Caki2 (cell line): ENCODE measurements at places on chromosomes 5 and 9.

GRCh38 chr9:129270903-129271431 is 92.9 kb upstream of the IER5L start:
- no peak for DNase-seq

- DNase-seq, result no peak
Observed at GRCh38 chr9:136119883-136120393, 1.3 kb upstream of the TMEM250 start.

DNA sequence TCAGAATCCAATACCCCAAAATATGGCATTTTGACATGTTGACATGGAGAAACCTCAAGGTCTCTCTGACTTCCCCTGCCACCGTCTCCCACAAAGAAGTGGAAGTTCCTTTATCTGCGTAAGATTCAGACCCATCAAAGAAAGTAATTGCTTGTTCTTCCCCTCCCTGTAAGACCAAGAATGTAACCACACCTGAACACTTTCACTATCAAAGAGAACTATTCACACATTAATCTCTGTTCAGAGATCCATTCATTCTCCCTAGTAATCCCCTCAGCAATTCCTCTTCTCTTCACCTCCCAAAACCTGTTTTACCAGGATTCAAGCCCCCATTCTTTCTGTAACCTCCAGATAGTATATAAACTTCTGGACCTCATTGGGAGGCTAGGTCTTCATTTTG is 4.1 kb upstream of the SLC1A1 start:
- no peak for DNase-seq

GRCh38 chr9:86054695-86055094 is 44.7 kb downstream of the GOLM1 start:
- DNase-seq, result no peak

- no peak for DNase-seq
Observed at GRCh38 chr5:135740475-135740874, 94.0 kb upstream of the SLC25A48 start.

DNA sequence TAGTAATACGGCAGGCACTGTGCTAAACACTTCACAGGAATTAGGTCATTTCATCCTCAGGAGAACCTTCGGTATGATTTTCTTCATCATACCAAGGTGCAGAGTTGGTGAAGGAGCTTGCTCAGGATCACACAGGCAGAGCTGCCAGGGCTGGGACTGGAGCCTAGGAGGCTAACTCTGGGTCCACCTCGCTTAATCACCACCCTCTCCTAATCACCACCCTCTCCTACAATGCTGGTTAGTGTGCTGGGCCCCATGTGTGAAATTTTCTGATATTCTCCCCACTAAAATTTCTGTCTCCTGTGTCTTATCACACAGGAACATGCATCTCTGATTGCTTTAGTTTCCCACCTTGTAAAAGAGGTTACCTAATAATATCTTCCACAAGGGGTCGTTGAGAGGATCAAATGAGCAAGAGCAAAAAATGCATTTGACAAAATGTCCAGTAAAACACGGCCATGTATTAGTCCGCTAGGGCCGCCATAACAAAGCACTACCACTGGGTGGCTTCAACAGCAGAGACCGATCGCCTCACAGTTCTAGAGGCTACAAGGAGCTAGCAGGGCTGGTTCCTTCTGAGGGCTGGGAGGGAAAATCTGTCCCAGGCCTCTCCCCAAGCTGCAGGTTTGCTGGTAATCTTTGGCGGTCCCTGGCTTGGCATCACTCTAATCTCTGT is 128.2 kb upstream of the NFIB start:
- DNase-seq, result no peak

- no peak for DNase-seq
Observed at GRCh38 chr5:173885475-173886010, 2.6 kb upstream of the CPEB4 start.

DNA sequence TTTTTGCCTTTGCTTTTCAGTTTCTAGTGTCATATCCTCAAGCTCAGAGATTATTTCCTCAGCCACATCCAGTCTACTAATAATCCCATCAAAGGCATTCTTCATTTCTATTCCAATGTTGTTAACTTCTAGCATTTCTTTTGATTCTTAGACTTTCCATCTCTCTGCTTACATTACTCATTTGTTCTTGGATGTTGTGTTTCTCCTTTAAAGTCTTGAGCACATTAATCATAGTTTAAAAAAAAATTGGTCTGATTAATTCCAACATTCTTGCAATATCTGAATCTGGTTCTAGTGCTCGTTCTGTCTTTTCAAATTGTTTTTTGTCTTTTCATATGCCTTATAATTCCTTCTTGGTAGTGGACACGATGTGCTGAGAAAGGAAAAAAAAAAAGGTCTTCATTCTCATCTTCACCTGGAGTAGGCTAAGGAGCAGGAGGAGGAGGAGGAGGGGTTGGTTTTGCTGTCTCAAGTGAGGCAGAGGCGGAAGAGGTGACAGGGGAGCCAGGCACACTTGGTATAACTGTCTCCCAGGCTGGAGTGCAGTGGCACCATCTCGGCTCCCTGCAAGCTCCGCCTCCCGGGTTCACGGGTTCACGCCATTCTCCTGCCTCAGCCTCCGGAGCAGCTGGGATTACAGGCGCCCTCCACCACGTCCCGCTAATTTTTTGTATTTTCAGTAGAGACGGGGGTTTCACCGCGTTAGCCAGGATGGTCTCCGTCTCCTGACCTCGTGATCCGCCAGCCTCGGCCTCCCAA is 16.3 kb downstream of the PRXL2C start:
- DNase-seq, result no peak

GRCh38 chr5:109161914-109162683 is 247.7 kb downstream of the PJA2 start:
- no peak for DNase-seq

GRCh38 chr5:20114526-20114925 is 126.5 kb upstream of the CDH18 start:
- DNase-seq, result no peak

DNA sequence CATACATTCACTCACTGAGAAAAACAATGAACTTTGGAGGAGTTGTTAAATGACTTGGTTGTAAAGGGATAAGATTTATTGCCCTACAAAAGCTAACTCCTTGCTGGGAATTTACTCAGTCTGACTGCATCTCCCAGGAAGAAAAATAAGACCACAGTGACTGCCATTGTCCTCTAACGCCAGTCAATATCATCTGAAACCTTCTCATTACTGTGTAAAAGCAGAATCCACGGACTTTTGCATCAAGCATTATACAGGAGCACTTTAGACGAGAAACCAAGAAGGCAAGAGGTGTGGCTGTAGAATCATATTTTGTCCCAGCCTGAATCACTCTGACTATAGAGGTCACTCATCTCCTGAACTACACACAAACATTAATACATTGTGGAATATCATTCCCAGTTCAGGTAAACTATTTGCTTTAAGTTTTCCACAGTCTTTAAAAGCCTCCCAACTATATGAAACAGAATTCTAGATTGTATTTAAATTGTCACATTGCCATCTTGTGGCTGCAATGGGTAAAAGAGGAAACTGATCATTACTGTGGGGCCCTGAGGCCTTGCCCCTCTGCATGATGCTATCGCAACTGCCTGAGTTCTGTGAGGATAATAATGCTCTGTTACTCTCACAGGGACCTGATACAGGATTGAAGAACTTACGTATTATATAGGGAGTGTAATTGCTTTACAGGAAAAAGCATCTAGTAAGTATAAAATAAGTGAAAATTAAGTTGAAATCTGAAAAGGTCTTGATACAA is 142.9 kb downstream of the SLCO4C1 start:
- peak; percentile 8 for DNase-seq

GRCh38 chr9:76431601-76432000 is 27.4 kb upstream of the GCNT1 start:
- no peak for DNase-seq

DNA sequence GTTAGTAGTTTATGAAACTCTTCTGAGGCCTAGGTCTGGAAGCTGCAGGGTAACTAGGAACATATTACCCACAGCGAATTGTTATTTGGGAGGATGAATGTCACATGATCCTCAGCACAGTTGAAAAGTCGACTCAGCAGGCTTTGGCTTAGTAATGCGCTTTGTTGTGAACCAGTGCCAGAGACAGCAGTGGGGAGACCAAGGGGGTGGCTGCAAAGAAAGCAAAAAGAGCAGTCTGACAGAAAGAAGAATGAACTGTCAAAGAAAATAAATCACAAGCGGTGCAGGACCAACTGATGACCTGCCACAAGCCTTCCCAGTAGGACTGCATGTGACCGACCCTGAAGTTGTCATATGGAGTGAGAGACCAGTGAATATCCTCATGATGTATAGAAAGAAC is 170.0 kb downstream of the CCDC171 start:
- no peak for DNase-seq

DNA sequence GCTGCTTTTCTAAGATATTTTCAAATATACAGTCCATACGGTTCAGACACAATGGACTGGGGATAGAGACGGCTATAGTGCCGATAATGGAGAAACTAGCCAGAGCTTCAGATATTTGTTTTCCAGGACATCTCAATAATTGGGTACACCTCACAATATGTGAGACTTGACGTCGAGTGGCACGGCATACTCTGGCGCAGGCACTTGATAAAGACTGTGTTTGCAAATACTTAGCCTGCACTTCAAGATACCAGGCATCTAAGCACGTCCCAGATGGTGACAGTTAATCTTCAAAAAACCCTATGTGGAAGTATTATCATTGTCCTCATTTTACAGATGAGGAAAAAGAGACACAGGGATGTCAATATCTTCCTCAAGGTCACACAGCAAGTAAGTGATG is 48.5 kb downstream of the SEMA5A start:
- DNase-seq, result no peak

DNA sequence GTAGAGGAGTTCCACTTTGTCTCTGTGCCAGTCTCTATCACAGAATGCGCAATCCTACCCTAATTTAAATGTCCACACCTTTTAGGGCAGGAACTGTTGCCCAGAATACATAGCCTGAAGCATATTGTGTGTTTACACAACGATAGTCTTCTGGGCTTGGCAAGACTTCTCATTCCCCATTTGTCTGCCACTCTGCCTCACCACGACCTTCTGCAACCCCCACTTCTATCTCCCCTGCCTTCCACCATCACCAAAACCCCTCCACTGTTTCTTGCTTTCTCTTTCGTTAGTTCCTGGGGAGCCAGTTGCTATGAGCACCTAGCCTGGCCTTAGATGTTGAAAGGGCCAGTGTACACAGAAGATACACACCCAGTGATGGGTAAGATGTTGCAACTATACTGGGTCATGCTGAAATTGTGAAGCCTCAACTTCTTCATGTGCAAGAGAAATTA is 883 bp upstream of the RNF145 start:
- DNase-seq, result no peak

DNA sequence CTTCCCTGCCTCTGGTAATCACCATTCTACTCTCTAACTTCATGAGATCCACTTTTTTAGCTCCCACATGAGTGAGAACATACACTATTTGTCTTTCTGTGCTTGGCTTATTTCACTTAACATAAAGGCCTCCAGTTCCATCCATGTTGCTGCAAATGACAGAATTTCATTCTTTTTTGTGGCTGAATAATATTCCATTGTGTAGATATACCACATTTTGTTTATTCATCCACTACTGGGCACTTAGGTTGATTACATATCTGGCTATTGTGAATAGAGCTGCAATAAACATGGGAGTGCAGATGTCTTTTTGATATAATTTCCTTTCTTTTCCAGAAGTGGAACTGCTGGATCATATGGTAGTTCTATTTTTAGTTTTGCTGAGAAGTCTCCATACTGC is 28.7 kb downstream of the SHOC1 start:
- DNase-seq, result no peak

- DNase-seq, result peak; percentile 45
Observed at GRCh38 chr5:36150676-36151433, 832 bp downstream of the LMBRD2 start.

GRCh38 chr5:172861461-172861860 is 27.4 kb downstream of the ERGIC1 start:
- no peak for DNase-seq

GRCh38 chr5:56003179-56003578 is 8.4 kb upstream of the IL6ST start:
- DNase-seq, result peak; percentile 61

DNA sequence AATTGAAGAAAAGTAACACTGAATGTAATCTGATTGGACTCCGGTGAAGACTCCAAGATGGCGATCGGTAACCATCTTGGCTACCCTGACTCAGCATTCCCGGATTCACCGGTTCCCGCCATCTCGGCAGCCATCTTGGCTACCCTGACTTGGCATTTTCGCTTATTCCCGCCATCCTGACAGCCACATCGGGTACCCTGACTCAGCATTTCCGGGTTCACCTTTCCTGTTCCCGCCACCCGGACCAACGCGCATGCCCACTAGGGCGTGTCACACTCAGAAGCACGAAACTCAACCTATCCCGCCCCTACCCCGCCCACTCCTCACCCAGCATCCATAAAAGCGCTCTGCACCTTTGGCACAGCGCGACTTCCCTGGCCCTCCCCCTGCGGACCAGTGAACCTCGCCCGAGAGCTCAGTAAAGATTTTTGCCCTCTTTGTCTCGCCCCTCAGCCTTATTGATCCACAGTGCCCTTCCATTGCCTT is 17.2 kb downstream of the SPTLC1 start:
- DNase-seq, result peak; percentile 98

DNA sequence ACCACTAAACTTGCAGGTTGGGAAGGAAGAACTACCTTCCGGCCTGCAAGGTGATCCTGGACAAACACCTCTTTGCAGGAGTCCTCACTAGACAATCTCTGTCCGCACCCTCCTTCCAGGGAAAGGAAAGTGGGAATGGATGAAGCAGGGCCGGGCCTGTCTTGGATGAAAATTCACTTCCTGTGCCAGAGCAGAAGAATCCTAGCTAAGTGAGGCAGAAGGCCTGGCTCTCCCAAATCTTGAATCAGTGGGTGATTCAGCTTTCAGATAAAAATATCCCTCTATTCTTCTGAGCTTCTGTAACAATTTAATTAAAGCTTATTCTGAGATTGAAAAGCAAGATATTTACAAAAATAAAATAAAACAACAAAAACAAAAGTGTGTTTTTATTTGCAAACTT is 281.9 kb upstream of the TLE4 start:
- DNase-seq, result no peak

- no peak for DNase-seq
Observed at GRCh38 chr9:133769511-133770075, 31.4 kb upstream of the SARDH start.

DNA sequence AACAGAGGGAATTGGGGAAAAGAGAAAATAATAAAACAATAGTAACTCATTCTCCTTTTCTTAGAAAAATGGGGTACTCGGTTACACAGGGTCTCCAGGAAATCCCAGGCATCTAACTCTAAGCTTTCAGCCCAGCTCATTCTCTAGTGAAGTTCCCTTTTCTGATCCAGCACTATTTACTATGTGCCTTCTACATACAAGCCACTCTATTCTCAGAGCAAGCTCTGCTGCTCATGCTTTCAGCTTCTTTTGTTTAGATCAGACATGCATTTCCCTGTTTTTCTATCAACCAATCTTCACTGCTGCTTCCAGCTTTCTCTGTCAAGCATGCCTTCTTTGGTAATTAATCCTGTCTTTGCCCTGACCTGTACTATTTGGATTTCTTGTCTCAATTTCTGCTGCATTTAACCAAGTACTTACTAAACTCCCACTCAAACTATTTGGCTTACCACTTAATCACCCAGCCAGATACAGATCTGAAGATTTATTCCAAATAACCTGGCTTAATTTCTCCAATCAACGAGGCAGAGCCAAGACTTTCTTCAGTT is 25.3 kb downstream of the OSMR start:
- peak; percentile 11 for DNase-seq
